ENCODE measurements at places on chromosomes 1 and 21.

DNA sequence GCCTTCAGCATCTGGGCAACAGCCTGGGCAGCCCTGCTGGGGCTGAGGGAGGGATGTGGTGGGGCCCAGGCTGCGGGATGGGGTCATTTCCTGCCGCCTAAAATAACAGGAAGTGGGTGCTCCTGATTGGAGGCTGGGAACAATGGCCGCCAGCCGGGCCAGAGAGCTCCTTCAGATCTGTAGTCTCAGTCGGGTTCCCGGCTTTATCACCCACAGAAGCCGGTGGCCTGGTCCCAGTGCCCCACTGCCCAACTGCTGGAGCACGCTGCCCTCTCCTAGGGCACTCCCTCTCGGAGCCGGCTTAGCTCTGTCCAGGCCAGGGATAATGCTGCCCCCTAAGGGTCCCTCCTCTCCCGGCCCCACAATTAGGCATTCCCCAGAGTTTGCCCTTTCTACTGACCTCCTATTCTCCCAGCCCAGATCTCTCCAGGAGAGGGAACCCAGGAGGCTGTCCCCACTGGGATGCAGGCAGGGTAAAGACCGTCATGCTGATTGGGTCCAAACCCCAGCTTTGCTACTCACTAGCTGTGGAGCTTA, 5.1 kb downstream of the MAP7D1 start:
- peak; percentile 47 for DNase-seq

GRCh38 chr1:224059897-224060427, 53.9 kb upstream of the FBXO28 start:
- no peak for DNase-seq

- no peak for DNase-seq
Observed at GRCh38 chr1:92277105-92277723, 21.6 kb downstream of the GLMN start.

- peak; percentile 32 for DNase-seq
Observed at GRCh38 chr1:36323636-36324352, at the start of gene EVA1B. TSS of gene EVA1B (minus strand) at chr1:36323645. CDS start at chr1:36323037, 608 bp downstream.

DNA sequence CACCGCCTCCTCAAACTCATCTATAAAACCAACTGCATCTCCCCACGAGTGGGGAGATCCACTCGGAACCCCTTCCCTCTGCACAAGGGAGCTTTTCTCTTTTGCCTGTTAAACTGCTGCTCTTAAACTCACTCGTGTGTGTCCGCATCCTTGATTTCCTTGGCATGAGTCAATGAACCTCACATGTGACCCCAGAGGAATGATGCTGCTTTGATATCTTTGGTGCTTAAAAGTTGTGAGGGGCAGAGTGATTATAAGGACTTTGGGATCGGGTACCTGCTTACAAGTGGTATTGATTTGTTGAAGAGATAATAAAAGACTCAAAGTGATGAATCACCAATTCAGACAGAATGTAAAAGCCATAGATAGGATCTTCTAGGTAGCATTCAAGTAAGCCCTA, 125.3 kb downstream of the GREM2 start:
- DNase-seq = no peak

- DNase-seq = no peak
Observed at GRCh38 chr1:9349331-9349851, 56.7 kb downstream of the SPSB1 start.

DNA sequence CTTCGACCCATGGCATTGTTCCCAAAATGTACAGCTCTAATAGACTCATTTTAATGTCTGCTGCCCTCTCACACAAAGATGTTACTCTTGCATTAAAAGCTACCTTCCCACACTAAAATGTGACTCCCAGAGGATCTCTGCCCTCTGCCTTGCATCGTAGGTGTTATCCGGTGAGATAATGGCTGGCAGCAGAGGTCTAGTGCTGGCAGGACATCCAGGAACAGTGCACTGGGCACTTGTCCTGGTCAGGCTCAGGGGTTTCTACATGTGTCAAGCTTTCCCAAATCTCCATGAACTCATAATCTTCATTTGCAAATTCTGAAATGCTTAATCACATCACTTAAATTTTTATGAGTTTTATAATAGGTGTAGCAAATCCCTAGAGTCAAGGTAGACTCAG, 310.6 kb downstream of the LRRIQ3 start:
- no peak for DNase-seq

- no peak for DNase-seq
Observed at GRCh38 chr1:37325010-37325409, 149.4 kb upstream of the ZC3H12A start.

GRCh38 chr1:5986018-5986417, 6.2 kb downstream of the NPHP4 start:
- no peak for DNase-seq

- DNase-seq = no peak
Observed at GRCh38 chr21:34215501-34215900, 142.1 kb downstream of the MRPS6 start.

DNA sequence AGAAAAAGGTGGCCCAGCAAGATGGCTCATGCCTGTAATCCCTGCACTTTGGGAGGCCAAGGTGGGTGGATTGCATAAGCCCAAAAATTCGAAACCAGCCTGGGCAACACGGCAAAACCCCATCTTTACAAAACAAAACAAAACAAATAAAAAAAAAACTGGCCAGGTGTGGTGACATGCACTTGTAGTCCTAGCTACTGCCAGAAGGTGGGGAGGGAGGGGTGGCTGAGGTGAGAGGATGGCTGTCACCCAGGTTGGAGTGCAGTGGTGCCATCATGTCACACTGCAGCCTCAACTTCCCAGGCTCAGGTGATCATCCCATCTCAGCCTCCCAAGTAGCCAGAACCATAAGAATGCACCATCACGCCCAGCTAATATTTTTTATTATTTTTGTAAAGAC, 22.8 kb downstream of the RERE start:
- no peak for DNase-seq

GRCh38 chr1:167532964-167533824, 14.9 kb upstream of the CD247 start:
- DNase-seq = no peak

- no peak for DNase-seq
Observed at GRCh38 chr21:34260277-34261008, 103.4 kb upstream of the KCNE2 start.

- no peak for DNase-seq
Observed at GRCh38 chr1:15171271-15171908, 17.8 kb downstream of the TMEM51 start.

GRCh38 chr21:17660452-17660851, 47.8 kb upstream of the BTG3 start:
- DNase-seq = peak; percentile 9

DNA sequence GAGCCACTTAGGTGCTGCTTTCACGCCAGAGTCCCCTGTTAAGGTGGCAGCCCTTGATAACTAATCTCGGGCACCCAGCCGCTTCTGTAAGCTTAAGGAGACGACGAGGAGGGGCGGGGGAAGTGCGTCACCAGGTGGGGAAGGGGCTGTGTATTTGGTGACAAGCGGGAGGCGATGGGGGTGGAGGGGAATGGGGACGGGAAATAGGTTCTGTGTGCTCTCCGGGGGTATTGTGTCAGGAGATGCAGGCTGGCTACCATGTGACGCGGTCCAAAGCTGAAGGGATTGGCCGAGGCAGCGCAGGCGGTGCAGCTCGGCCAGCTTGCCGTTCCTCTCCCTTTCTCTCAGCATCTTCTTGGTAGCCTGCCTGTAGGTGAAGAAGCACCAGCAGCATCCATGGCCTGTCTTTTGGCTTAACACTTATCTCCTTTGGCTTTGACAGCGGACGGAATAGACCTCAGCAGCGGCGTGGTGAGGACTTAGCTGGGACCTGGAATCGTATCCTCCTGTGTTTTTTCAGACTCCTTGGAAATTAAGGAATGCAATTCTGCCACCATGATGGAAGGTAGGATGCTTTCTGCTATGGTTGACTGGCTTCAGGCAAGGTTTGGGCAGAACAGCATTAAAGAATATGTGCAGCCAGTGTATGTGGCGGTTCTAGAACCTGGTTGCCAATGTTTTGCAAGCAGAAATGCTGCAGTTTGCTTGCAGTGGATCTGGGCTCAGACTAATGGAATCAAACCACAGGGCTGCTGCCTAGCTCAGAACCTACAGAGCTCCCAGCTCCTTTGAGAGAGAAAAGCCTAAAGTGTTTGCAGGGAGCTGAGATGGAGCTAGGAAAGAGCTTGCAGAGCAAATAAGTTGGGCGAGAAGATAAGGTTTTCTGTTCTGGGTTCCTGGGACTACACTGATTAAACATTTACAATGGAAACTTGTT, at the start of gene SGIP1:
Gene SGIP1 (plus strand): TSS at position 350 of the 937 bp plus-strand sequence. CDS start 206 bp downstream, at position 556.
- DNase-seq = no peak

GRCh38 chr1:89725011-89725370, 92.1 kb downstream of the LRRC8C start:
- DNase-seq = no peak

DNA sequence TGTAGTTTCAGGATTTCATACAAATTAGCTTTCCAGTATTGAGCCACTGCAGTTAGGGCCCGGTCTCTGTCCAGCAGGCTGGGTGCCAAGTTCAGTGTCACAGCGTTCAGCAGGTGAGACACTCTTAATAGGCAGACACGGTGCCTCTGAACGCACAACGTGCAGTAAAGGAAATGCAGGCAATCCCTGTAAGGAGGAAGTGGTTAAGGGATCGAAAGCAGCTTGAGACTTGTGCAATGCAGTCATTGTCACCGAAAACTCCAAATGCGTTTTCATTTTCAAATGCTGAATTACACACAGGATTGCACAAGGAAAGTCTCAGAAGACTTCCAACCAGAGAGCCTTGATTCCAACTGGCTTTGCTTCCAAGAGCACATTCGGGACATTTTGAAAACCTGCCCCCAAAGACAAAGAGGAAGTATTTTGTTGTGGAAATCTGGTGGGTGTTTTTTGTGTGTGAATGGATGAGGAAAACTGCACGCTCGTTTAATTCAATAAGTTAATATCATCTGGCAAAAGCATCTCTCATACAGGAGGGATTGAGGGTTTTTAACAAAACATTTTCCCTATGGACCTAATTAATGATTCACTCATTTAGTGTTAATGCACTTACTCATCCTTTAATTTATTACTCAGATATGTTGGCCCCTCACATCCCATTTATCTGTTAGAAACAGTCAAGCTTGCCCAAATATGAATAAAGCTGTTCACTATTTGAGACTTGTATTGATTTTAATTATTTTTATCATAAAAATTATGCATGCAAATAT, 61.6 kb downstream of the PTGS2 start:
- peak; percentile 67 for DNase-seq

- DNase-seq = no peak
Observed at GRCh38 chr1:234849832-234850231, 239.9 kb upstream of the IRF2BP2 start.

DNA sequence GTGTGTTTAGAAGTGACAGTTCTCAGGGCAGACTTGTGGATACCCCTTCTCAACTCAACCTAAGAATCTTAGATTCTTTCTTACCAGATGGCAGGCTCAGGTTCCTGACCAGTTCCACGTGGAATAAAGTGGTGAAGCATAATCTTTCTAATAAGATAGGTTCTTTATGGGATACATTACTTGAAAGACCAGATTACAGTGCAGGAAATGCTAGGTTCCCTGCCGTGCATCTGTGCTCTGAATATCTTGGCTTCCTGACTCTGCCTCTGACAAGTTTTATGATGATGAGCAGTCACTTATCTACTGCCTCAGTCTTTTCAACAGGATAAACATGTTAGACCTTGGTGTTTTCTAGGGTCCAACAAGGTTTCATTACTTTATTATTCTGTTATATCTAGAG, 207.9 kb upstream of the CACYBP start:
- DNase-seq = no peak

GRCh38 chr1:203364806-203365205, 13.9 kb upstream of the FMOD start:
- no peak for DNase-seq

GRCh38 chr1:78549331-78549730, 58.6 kb downstream of the PTGFR start:
- DNase-seq = no peak

DNA sequence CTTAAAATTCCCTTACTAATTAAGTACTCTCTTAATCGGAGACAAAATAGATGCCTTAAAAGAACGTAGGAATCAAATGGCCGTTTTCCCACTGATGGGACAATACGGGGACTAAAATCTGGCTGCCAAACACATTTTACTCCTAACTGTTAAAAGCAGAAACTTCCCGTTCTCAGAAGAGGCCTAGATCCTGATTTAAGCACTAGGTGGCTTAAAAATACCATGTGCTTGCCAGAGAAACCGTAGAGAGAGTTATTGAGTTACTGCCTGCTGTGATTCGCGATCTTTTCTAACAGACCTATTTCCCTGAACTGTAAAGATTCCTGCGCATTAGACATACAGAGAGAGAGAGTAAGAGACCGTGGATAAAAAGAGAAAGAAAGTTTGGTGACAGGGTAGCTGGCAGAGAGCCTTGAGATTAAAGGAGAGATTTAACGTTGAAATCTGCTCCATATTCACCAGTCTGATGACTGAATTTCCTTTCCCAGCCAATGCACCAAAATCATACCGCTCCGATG, 54.4 kb upstream of the STUM start:
- no peak for DNase-seq

DNA sequence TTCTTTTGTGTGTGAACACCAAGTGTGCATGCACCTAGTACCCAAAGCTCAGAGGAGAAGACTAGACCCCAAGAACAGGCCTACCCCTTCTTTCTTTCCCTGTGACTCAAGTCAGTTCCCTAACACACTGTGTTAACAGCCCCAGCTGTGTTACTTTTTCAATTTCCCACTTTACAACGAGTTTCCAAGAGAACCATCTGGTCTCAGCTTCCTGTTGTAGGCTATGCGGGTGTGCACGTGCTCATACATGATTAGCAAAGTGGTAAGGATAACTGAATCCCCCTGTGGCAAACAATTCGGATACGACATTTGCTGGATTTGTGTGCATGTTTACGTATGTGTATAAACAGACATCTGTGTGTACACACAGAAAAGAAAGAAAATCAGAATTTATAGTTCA, 17.9 kb downstream of the IFNAR2 start:
- DNase-seq = no peak

DNA sequence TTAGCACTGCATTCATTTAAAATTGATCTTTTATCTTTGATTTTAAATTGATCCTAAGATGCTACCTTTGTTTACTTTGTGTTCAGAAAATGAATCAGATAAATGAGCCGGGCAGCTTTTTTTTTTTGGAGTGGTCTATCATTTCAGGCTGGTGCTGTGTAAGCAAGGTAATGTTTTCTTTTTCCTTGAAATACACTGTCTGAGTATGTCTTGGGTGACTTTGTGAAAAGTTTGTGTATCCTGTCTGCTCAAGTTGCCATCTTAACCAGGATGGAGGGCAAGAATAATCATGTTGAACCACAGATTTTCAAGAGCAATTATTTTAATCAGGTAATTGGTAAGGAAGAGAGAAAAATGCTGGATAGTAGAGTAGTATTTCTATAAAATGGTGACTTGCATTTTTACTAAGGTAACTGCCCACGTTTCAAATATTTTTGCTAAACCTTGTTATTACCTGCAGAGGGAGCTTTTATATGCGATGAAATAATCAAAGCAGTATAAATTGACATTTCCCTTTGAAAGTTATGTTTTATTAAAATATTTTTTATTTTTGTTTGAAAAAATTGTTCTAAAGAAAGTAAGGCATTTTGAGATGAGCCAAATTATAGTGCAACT, 11.1 kb downstream of the ADGRL2 start:
- no peak for DNase-seq

GRCh38 chr1:42940851-42941639, 17.6 kb downstream of the SLC2A1 start:
- DNase-seq = peak; percentile 95
